ENCODE measurements at places on chromosomes 3 and 15.

DNA sequence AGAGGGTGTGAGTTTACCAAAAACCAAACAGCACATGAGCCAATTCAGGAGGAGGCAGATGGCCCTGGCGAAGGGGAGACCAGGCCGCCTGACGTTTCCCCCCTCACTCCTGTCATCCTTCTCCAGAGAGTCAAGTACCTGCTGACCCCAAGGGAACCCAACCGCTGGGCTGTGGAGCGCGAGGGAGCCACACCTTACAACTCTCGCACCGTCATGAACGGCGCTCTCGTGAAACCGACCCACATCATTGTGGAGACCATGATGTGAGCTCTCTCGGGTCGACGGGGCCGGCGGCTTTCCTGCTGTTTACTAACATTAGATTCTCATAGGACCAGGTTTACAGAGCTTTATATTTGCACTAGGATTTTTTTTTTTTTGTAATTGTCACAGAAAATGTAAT lies 55.4 kb downstream of the GRIP2 start:
- DNase-seq, result no peak

GRCh38 chr3:29344935-29345334 lies 64.1 kb downstream of the RBMS3 start:
- no peak for DNase-seq

- DNase-seq, result no peak
Observed at GRCh38 chr15:69497076-69497475, 44.5 kb downstream of the RPLP1 start.

GRCh38 chr15:38076786-38077185 lies 142.3 kb downstream of the TMCO5A start:
- no peak for DNase-seq

DNA sequence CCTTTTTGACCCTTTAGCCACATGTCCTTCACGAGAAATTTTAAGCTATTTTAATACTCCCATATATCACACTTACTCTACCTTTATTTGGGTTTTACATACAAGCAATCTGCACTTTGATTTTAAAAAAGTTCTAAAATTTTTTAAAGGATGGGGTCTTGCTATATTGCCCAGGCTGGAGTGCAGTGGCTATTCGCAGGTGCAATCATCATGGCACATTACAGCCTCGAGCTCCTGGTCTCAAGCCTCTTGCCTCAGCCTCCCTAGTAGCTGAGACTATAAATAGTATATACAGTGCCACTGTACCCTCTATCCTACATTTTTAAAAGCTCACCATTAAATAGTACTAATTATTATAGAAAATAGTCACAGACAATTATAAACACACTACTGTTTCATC lies 29.9 kb downstream of the NIT2 start:
- DNase-seq, result no peak

DNA sequence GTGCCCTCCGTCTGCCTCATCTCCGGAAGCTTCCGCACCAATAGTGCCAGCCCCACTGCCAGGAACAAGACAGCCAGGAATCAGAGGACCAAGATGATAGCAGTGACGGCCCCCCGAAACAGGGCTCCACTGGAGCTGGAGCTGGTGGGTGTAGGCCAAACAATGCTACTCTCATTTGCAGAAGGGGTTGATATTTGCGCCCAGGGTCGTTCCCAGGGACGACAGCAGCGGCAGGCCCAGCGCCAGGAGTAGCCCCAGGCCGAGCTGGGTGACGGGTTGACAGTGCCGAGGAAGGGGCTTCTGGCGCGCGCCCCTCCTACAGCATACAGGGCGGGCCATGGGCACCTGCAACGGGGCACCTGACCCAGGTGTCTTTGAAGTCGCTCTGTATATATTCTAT lies 301.4 kb downstream of the CNTN6 start:
- no peak for DNase-seq

DNA sequence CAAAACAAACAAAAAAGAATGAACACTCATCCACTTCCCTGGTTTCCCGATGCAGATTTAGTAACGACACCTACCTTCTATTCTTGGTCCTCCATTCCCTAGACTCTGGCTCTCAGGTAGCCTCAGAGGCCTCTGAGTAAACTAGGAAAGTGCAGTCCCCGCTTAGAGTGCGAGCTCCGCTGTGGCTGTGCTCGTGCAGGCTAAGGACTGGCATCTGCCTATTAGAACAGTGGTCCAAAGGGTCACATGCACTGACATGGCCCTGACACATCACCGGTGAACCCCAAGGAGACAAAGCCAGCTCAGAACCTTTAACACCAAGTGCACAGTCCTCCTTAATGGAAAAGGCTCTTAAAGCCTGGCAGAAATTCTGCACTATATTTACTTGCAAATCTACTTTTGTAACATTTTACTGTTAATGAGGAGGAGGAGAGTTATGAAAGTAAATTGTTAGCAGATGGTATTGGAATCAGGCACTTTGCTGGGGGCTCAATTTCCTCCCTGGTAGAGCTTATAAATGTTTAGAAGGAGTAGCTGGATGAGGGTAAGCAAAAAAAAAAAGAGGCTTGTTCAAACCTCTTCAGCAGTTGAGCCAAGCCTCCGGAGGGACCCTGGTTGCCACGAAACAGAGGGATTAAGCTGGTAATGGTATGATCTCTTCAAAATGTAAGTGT lies 31.1 kb downstream of the VGLL4 start:
- DNase-seq, result no peak
